ENCODE measurements at places on chromosomes 5 and 9.

- H3K4me3 ChIP-seq, result no peak overlapping the region
- H3K27me3 ChIP-seq, result no peaks in the 10 kb centered on the region
- DNase-seq, result no peak
- no peak overlapping the region for H3K27ac ChIP-seq
- no peaks in the 10 kb centered on the region for H3K36me3 ChIP-seq
These were observed 134.0 kb upstream of the ADCY2 start for GRCh38 chr5:7261900-7262299.

GRCh38 chr5:90344689-90345088 lies 64.9 kb downstream of the CETN3 start:
- H3K36me3 ChIP-seq, result no peaks in the 10 kb centered on the region
- H3K4me3 ChIP-seq, result no peak overlapping the region
- no peaks in the 10 kb centered on the region for H3K27me3 ChIP-seq
- H3K27ac ChIP-seq, result no peak overlapping the region

- no peak for DNase-seq
- H3K27me3 ChIP-seq, result no peaks in the 10 kb centered on the region
These were observed 175.5 kb downstream of the TTLL11 start for GRCh38 chr9:121917375-121918335.

GRCh38 chr9:76390656-76391055 lies 3.6 kb downstream of the RFK start:
- H3K27me3 ChIP-seq, result no peaks in the 10 kb centered on the region
- no peak overlapping the region for H3K4me3 ChIP-seq
- H3K36me3 ChIP-seq, result peaks cover 3% of the 10 kb centered on the region
- H3K4me1 ChIP-seq, result no peaks in the 10 kb centered on the region

- no peak overlapping the region for H3K4me3 ChIP-seq
- no peak for DNase-seq
- H3K27ac ChIP-seq, result no peak overlapping the region
- no peaks in the 10 kb centered on the region for H3K4me1 ChIP-seq
- H3K36me3 ChIP-seq, result no peaks in the 10 kb centered on the region
These were observed 254.5 kb downstream of the PBX3 start for GRCh38 chr9:126001581-126002225.

- H3K36me3 ChIP-seq, result no peaks in the 10 kb centered on the region
- 0 out of 2 replicates have a peak, but pooled peaks cover under 1% of the 10 kb centered on the region for H3K4me1 ChIP-seq
- H3K27ac ChIP-seq, result no peak overlapping the region
- DNase-seq, result no peak
These were observed 27.7 kb upstream of the DAPK1 start for GRCh38 chr9:87469793-87470465.

DNA sequence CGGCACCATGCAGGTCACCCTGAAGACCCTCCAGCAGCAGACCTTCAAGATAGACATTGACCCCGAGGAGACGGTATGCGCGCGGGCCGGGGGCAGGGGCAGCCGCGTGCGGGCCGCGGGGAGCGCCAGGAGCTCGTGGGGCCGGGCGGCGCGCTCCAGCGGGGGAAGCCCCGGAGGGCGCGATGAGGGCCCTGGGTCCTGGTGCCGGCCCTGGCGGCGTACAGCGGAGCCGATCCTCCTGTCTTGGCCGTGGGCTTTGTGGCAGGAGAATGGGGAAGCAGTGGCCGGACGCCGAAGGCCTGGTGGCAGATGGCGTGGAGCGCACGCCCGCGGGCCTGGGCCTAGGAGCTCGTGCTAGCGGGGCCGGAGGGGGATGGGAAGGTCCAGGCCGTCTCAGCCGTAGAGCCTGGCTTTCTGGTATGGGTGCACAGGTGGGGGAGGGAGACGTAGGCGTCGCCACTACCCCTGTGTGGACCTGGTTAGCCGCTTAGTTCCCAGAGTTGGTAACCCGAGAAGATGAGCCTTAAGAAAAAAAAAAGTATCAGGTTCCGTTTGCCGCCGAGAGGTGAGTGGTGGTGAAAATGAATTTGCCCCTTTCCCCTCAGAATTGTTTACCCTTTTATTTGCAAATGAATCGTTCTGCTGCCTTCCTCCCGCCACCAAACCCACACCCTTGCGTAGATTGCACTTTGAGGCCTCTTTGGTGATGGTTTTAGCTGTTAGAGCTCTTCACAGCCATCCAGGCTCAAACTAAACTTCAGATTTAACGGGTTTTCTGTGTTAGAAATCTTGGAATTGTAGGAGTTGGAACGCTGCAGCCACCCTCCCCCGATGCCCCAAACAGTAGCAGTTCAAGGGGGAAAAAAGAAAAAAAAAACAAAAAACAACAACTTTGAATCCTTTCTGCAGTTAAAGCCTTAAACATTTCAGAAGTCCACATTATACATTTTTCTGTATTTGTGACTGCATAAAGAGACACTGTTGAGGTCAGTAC lies 841 bp downstream of the RAD23B start:
- H3K36me3 ChIP-seq, result no peaks in the 10 kb centered on the region
- H3K4me1 ChIP-seq, result peaks cover 16% of the 10 kb centered on the region
- DNase-seq, result peak; percentile 86
- H3K27ac ChIP-seq, result peak overlapping the region; percentile 83

- no peak overlapping the region for H3K4me3 ChIP-seq
- H3K36me3 ChIP-seq, result no peaks in the 10 kb centered on the region
- H3K27me3 ChIP-seq, result peaks cover 5% of the 10 kb centered on the region
- H3K4me1 ChIP-seq, result no peaks in the 10 kb centered on the region
- no peak overlapping the region for H3K27ac ChIP-seq
- DNase-seq, result no peak
These were observed 9.4 kb upstream of the CNOT6 start for GRCh38 chr5:180484813-180485212.

- H3K4me3 ChIP-seq, result no peak overlapping the region
- no peaks in the 10 kb centered on the region for H3K36me3 ChIP-seq
- DNase-seq, result no peak
- H3K4me1 ChIP-seq, result no peaks in the 10 kb centered on the region
- H3K27me3 ChIP-seq, result no peaks in the 10 kb centered on the region
These were observed 3.7 kb downstream of the SPATA31E1 start for GRCh38 chr9:87886210-87886932.

- no peaks in the 10 kb centered on the region for H3K27me3 ChIP-seq
- H3K4me1 ChIP-seq, result no peaks in the 10 kb centered on the region
- no peak overlapping the region for H3K4me3 ChIP-seq
- H3K27ac ChIP-seq, result no peak overlapping the region
- no peak for DNase-seq
- H3K36me3 ChIP-seq, result no peaks in the 10 kb centered on the region
These were observed 52.3 kb downstream of the SLC46A2 start for GRCh38 chr9:112838342-112838741.

DNA sequence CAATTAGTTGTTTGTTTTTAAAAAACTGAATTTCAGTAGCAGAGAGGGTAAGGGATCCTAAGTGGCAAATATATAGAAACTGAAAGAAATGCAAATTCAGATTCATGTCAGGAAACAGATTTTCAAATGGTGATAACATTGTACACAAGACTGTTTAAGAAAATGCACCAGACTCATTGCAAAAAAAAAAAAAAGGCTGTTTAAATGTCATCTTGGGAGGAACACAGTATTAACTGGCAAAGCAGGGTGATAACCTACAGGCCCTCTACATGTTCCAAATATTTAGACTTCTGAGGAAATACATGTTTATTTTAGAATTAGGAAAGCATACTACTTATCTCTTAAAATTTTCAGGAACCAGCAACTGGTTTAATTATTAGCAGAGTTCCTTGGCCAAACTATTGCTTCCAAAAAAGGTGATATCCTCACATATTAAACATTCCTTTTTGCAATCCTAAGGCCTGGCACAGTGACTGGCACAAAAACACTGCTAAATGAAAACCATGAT lies 114.5 kb downstream of the TSSK1B start:
- H3K36me3 ChIP-seq, result no peaks in the 10 kb centered on the region
- no peaks in the 10 kb centered on the region for H3K27me3 ChIP-seq
- peak overlapping the region; percentile 8 for H3K4me3 ChIP-seq
- H3K4me1 ChIP-seq, result peaks cover 36% of the 10 kb centered on the region
- H3K27ac ChIP-seq, result peak overlapping the region; percentile 79
- peak; percentile 62 for DNase-seq

DNA sequence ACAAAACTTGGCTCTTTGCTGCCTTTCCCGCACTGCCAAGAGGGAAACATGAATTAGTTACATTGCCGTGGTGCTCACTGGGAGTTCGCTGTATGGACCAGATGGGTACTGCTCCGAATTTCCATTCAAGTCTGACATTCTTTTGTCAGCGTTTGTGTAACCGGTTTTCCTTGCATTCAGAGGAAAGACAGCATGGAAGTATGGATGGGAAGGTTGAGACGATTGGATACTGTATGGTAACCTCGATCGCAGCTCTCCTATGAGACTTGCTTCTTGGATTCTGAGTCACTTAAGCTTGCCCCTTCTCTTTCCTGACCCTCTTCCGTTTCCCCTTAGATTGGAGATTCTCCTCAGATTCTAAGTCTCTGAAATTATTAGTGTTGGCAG lies 625 bp upstream of the UBLCP1 start:
- H3K27me3 ChIP-seq, result no peaks in the 10 kb centered on the region
- peak overlapping the region; percentile 92 for H3K27ac ChIP-seq
- DNase-seq, result no peak
- peaks cover 7% of the 10 kb centered on the region for H3K4me1 ChIP-seq

- no peaks in the 10 kb centered on the region for H3K27me3 ChIP-seq
- H3K27ac ChIP-seq, result peak overlapping the region; percentile 68
- H3K4me1 ChIP-seq, result peaks cover 33% of the 10 kb centered on the region
- H3K36me3 ChIP-seq, result no peaks in the 10 kb centered on the region
- no peak overlapping the region for H3K4me3 ChIP-seq
These were observed 100.0 kb upstream of the IL6ST start for GRCh38 chr5:56094579-56095361.

GRCh38 chr5:41962491-41962890 lies 37.4 kb downstream of the FBXO4 start:
- no peak overlapping the region for H3K4me3 ChIP-seq
- H3K36me3 ChIP-seq, result no peaks in the 10 kb centered on the region
- no peaks in the 10 kb centered on the region for H3K27me3 ChIP-seq
- no peak overlapping the region for H3K27ac ChIP-seq
